ENCODE measurements at places on chromosomes 4 and X.

GRCh38 chrX:8728932-8729535 is 2.9 kb downstream of the ANOS1 start:
- no peak for ATAC-seq

DNA sequence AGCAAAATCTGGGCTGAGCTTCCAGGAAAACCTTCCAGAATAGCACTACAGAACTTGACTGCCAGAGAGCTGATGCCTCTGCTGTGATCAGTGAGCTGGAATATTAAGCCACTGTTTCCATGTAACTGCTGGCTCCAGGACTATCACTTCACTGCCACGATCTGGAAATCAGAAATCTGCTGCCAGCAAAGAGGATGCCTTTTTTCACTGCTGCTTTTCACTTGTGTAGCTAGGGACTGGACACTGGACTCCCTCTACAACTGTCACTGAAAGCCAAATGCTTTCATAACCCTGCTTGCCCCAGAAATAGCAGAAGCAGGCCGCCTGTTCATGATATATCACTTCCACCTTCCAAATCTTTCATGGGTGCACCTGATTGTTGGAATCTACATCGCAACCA is 9.4 kb upstream of the AP1S2 start:
- ATAC-seq, result no peak

DNA sequence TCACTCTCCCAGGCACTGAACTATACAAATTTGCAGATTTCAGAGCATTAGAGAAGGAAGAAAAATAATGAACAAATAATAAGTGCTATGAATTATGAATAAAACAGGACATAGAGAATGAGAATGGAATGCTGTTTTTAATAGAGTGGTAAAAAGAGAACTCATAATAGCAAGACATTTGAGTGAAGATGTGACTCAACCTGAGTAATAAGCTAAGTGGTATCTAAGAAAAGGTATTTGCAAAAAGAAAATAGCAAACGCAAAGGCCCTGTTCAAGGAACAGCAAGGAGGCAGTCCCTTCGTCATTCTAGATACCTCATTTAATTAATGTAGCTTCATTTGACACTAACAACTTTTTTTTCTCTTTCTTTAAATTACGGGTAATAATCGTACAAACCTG is 1910.0 kb upstream of the TENM3 start:
- ATAC-seq, result no peak

DNA sequence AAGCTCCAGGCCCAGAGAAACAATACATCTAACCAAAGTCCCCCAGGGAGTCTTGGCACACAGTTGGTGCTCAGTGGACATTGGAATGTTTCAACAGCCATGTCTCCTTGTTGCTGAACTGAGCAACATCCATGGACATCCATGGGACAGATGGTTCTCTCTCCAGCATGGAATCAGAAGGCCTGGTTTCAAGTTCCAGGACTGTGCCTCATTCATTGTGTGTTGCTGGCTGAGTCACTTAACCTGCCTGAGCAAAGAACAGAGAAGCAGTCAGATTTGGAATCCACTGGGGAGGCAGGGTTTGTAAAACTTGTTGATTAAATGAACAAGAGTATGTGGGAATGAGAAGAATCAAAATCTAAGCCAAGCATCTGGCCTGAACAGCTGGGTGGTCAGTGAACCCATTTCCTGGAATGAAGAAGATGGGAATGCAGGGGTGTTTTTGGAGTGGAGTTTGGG is 147.9 kb downstream of the CHIC2 start:
- no peak for ATAC-seq

DNA sequence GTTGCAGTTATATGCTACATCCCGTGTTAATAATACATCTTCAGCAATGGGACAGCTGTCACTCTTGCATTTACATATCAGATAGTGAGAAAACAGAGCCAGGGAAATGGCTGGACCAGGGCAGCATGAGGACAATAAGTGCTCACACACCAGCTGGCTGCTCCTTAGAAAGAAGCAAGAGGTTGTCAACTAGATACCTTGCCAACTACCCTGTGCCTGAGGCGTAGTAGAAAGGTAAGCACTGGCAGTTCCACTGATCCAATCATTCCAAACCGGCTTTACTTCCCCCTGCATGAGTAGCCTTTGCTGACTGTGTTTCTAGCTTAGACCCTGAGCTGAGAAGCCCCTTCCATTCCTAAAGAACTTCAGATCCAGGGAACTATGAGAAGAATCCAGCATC is 52.2 kb upstream of the FGF13 start:
- no peak for ATAC-seq

DNA sequence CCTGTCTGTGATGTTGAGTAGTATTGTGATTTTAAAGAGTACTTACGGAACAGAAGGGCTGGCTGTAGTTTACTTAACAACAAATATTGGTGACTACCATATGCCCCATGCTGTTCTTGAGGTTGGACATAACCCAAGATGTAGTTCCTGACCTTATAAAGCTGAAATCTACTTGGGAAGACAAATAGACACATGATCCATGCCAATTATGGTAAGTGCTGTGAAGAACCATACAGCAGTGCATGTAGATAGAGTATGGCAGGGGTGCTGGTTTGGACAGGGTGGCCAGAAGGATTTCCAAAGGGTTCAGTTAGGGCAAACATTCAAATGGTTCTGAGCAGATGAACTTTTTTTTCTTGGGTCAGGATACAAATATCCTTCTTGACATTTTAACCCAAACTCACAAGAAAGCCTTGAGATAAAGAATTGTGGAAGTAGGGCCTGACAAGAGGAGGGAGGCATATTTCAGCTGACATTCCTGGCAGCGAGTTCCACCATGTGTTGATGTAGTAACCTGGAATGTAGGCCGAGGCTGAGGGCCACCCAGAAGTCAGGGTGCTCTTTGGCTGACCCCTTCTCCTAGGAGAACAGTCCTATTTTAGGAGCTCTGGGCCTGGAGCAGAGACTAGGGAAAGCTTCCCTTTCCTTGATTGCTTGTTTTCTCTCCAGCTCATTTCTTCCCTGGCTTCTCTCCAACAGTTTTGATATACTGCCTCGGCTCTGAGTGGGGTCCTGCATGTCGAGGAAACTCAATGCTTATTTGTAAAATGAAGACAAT is 74.2 kb downstream of the FREM3 start:
- ATAC-seq, result no peak

DNA sequence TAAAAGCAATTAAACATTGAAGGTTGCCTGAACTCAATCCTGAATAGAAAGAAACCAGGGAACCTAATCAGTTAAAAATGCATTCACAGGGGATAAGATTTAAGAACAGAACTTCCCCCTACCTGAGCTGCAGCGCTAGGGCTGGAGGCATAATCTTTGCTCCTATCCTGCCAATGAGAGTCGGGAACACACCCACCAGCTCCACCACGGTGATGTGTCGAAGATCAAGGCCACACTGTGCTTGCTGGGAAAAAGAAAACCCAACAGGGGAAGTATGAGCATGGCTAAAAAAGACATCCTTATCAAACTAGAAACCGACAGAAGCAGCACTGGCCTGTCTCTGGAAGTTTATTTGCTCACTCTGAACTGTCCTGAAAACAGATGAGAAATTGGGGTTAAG is 66.3 kb downstream of the SRPX start:
- ATAC-seq, result no peak

DNA sequence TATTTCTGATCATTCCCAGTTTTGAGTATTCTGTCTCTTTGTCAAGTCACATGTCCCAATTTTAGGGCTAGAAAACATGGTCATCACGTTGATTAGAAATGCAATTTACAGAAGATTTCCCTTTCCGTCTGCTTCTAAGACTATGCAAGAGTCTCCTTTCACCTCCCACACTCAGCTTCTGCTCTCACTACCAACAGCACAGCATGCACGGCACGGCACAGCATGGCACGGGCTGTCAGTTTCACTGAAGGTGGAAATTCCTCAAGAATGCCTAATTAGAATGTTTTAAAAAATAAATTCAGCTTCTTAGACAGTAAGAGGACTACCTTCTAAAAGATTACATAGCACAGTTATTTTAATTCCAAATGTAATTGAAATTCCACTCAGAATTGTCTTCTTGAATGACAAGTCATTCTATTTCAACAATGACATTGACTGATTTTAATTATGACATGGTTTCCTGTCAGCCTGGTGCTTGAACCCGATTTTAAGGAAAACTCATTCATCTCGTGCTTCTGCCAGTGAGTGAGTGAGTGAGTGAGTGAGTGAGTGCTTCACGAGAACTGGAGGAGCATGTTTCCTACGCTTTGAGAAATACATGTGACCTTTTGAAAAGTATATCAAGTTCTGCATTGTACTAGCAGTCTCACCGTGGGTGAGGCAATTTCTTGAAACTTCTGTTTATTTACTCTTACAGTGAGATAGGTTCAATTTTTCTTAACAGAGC is 124.8 kb upstream of the SORBS2 start:
- ATAC-seq, result no peak

Data from activated CD4-positive, CD25-positive, alpha-beta regulatory T cell treated with anti-CD3 and anti-CD28 coated beads, Interleukin-2, amount 50 U/mL, for 24 hours (primary cell).